Esophagus (tissue), 2 donors: ENCODE measurements at places on chromosomes 16 and 17. TPM values are rescaled to one million over a fixed set of nuclear protein-coding genes. Genes with fewer than 3 reads are reported as not detected.

Gene GNG13
- polyA plus RNA-seq: not detected

Gene CES3
- 4.8 TPM for polyA plus RNA-seq

Gene FAM83G
- 37.1 TPM for polyA plus RNA-seq

Gene ZNF598
- 36.4 TPM for polyA plus RNA-seq

Gene CLEC19A
- not detected for polyA plus RNA-seq

Gene FBXO39
- polyA plus RNA-seq: 0.28 TPM

Gene SLC2A4
- polyA plus RNA-seq: 7.6 TPM

Gene MT1E
- 232 TPM for polyA plus RNA-seq

Gene DNASE1L2
- polyA plus RNA-seq: 1.3 TPM

Gene CDRT15
- not detected for polyA plus RNA-seq

Gene PIGL
- 21.5 TPM for polyA plus RNA-seq

Gene RND2
- 0.54 TPM for polyA plus RNA-seq

Gene GAA
- polyA plus RNA-seq: 10.1 TPM

Gene ANKFY1
- 11.2 TPM for polyA plus RNA-seq

Gene GOSR1
- 9.8 TPM for polyA plus RNA-seq

Gene PDILT
- not detected for polyA plus RNA-seq

Gene GPR179
- 0.04 TPM for polyA plus RNA-seq

Gene BIRC5
- polyA plus RNA-seq: 17.6 TPM

Gene SLFN13
- 6.0 TPM for polyA plus RNA-seq

Gene EFNB3
- polyA plus RNA-seq: 1.3 TPM

Gene RGS11
- 7.9 TPM for polyA plus RNA-seq

Gene TMEM101
- 12.9 TPM for polyA plus RNA-seq

Gene KCNJ2
- polyA plus RNA-seq: 3.1 TPM

Gene RGS9
- polyA plus RNA-seq: 2.2 TPM

Gene CDK5R1
- 5.6 TPM for polyA plus RNA-seq

Gene MRM3
- 14.6 TPM for polyA plus RNA-seq

Gene ABCA9
- 0.69 TPM for polyA plus RNA-seq

Gene PGAP6
- 30.3 TPM for polyA plus RNA-seq

Gene CCL14
- 32.3 TPM for polyA plus RNA-seq

Gene KRTAP4-5
- not detected for polyA plus RNA-seq

Gene SLC22A31
- 0.14 TPM for polyA plus RNA-seq

Gene ATP1B2
- polyA plus RNA-seq: 0.51 TPM

Gene IGFBP4
- polyA plus RNA-seq: 34.1 TPM

Gene PLXDC1
- 4.7 TPM for polyA plus RNA-seq

Gene ACADVL
- polyA plus RNA-seq: 484 TPM

Gene HP
- 0.29 TPM for polyA plus RNA-seq

Gene TPSG1
- 0.15 TPM for polyA plus RNA-seq

Gene KRT28
- not detected for polyA plus RNA-seq

Gene FOXN1
- polyA plus RNA-seq: 8.8 TPM

Gene ZACN
- 1.2 TPM for polyA plus RNA-seq

Gene MRPS23
- polyA plus RNA-seq: 6.5 TPM

Gene GP1BA
- polyA plus RNA-seq: 0.02 TPM
